ENCODE measurements at places on chromosomes 13 and 19. TPM values are rescaled to one million over a fixed set of nuclear protein-coding genes. Genes with fewer than 3 reads are reported as not detected.
A peak's percentile ranks its signal among the peaks of the same experiment; 100 is the strongest.

DNA sequence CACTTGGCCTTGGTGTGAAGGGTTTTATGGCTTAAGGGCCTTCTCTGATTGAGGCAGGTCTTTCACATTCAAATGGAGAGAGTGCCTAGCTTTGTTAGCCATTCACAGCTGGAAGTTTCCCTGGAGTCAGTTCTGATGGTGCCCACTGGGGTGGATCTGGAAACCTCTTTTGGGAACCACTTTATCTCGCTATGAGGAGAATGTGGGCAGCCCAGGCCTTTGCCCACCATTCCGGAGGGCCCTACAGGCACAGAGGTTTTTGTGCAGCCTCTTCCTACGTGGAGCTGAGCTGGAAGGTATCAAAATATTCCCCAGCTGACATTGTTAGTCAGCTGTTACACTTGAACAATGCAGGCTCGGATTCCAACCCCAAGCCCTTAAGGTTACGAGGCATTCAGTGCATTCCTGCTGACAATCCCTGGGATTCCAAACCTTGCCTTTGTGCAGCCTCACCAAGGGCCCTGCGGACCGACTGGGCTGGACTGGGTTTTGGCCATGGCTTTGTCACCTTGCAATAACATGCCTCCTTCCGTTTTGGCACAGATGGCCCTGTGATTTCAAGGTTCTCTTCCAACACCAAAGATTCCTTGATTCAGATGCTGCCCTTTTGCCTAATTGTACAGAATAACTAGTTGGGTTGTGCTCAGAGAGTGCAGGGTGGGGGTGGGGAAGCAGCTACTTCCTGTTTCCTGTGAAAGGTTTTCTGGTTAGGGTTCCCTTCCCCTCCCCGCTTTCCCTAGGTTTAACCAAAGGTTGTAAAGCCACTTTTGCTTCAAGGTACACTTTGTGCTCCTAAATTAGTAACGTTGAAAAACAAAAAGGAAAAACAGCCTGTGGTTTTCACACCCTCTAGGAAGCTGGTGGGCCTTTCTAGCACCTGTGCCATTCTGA is 27.0 kb downstream of the SAE1 start:
- DNase-seq, result no peak

SYT3 gene
- total RNA-seq, result 0.10 TPM

DNA sequence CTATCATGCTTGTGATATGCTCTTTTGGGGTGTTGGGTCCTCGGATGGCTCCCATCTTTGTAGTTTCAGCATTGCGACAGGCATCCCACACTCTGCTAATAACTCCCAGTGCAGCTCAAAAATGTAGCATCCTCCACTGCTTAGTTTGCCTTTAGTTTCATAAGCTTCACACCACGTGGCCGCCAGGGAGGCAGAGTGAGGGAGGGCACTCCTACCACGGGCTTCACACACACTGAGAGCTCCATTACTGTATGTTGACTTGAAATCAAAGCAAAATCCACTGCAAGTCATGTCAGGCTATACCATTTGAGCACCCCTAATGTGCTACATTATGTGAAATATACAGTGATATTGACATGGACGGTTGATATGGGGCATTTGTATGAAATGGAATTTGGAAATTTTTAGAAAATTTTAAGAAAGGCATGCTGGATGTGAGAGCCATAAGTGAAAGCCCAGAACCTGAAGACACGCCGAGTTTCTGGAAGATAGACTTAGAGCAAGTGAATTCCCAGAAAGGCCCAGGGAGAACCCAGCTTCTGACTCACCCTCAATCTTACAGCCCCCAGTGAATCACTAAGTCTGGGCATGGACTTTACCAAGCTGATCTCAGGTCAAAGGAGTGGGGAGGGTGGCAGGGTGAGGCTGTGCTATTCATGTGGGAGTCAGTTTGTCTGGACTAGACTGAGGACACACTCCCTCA is 94.1 kb downstream of the HSPH1 start:
- DNase-seq, result no peak

GRCh38 chr19:3062165-3063105 is at the start of gene TLE5:
TSS of gene TLE5 (minus strand) at chr19:3062495. CDS start at chr19:3062200, 295 bp downstream.
- no peak for DNase-seq

ZNF506 gene
- 29.6 TPM for total RNA-seq

DNA sequence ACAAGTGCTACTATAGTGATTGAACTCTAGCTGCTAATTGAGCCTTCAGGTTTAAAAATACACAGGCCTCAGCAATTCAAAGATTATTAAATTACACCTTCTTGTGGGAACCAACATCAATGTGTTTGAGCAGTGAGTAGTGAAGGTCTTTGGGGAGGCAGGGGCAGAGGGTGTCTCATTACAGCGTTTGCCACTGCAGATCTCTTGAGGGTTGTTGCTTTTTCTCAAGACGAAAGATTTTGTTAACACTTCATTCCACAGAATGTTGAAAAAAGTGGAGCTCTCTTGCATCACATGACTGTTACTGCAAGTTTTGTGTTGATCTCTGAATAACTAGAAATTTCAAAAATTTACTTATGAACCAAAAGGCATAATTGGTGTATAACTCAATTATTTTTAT is 253.6 kb downstream of the ATP8A2 start:
- no peak for DNase-seq

DNA sequence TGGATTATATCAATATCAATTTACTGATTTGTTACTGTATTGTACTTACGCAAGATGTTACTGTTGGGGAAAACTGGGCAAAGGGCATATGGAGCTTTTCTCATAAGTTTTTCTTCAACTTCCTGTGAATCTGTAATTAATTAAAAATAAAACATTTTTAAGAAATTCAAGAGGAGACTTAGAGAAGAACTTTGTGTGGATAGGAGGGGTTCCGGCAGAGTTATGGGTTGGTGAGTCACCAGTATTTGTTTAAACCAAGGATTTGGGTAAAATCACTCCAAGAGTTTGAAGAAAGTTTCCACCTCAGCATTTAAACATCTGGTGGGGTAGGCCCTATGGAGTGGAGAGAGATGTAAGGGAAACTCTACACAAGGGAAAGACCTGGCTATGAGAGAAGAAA is 379.6 kb downstream of the TSHZ3 start:
- DNase-seq, result no peak

DNA sequence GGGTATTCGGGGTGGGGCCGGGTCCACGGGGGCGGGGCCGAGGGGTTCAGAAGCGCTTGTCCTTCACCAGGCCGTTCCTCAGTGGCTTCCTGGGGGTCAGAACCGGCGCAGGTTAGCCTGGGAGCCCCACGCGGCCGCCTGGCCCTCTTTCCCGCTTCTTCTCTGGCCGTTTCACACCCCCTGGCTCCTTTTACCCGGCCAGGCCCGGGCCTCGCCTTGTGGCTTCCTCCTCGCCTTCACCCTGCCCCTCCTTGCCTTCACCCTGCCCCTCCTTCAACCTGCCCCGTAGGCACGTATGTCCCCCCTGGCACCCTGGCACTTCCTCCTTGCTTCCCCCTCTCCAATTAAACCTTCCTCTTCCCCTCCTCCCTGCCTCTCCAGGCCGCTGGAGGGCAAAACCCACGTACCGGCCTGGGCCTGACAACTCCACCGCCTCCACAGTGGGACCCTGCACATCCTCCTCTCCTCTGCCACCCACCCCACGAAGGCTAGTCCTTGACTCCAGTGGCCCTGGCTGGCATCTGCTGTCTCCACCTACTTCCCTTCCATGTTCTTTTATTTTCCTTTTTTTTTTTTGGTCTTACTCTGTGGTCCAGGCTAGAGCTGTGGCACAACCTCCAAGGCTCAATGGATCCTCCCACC is 25.3 kb downstream of the CERS1 start:
- DNase-seq, result no peak

GRAMD1A gene
- 32.7 TPM for total RNA-seq

- DNase-seq, result peak; percentile 7
These were observed 46.8 kb downstream of the TSSK6 start for GRCh38 chr19:19468424-19469050.

DNA sequence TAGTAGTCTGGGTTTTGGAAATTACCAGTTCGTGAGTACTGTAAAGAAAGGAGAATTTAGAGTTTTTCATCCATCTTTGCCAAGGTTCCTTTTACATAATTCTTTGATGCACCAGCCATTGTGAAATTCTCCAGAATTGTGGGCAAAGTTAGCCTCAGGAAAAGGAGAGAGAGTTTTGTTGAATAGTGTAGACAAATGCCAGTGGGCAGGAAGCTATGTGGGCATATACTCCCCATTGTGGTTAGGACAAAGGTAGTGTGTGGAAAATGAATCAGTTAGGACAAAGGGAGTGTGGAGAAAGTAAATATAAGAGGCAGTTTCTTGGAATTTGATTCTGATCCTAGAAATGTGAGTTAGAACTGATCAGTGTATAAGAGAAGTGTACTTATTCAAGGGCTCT is 67.9 kb downstream of the PCCA start:
- no peak for DNase-seq

All from skin of body (tissue), 3 donors.